HFFc6 (cell line): ENCODE measurements at places on chromosomes 7 and 10. TPM values are rescaled to one million over a fixed set of nuclear protein-coding genes. Genes with fewer than 3 reads are reported as not detected.

The CALHM3 gene
- total RNA-seq: not detected in 2 replicates

The PPP1R17 gene
- not detected in 3 replicates for total RNA-seq

The COL17A1 gene
- 0.42 to 1.5 TPM (median 0.72 TPM) in 3 replicates for total RNA-seq

The LIPM gene
- not detected in 3 replicates for total RNA-seq

The LIPJ gene
- not detected in 2 replicates for total RNA-seq

The NUPR2 gene
- total RNA-seq: not detected in 3 replicates

The SMNDC1 gene
- total RNA-seq: 31.5 to 34.1 TPM (median 32.5 TPM) in 3 replicates

The FAM25A gene
- not detected in 3 replicates for total RNA-seq

The AKAP9 gene
- total RNA-seq: 24.6 to 34.4 TPM (median 30.2 TPM) in 3 replicates

The TRIM50 gene
- not detected in 2 replicates for total RNA-seq

The EPO gene
- total RNA-seq: not detected in 3 replicates

The NOS3 gene
- 0.57 and 1.9 TPM in 2 replicates for total RNA-seq

The DKK1 gene
- total RNA-seq: 1,819 to 2,288 TPM (median 2,257 TPM) in 3 replicates
